Hair follicle dermal papilla cell (primary cell): ENCODE measurements at places on chromosomes 3 and 15. TPM values are rescaled to one million over a fixed set of nuclear protein-coding genes. Genes with fewer than 3 reads are reported as not detected.

SERINC4 gene
- under 0.01 and 0.12 TPM in 2 replicates for total RNA-seq

OR5H15 gene
- total RNA-seq: not detected in 2 replicates

THAP10 gene
- 1.3 and 1.7 TPM in 2 replicates for total RNA-seq

GREM1 gene
- 1,377 and 1,454 TPM in 2 replicates for total RNA-seq

P2RY1 gene
- 0.24 and 0.81 TPM in 2 replicates for total RNA-seq

ZSCAN2 gene
- 7.5 and 7.8 TPM in 2 replicates for total RNA-seq

ZBTB47 gene
- 63.5 and 63.9 TPM in 2 replicates for total RNA-seq

ZMYND10 gene
- 0.65 and 2.1 TPM in 2 replicates for total RNA-seq

KNL1 gene
- total RNA-seq: 2.9 and 3.6 TPM in 2 replicates

LIPH gene
- 0.65 TPM in 1 of 2 replicates, not detected in the other for total RNA-seq

LRRC31 gene
- not detected in 2 replicates for total RNA-seq

PGBD4 gene
- 1.6 TPM in 2 replicates for total RNA-seq

HAPLN3 gene
- total RNA-seq: 2.9 and 5.0 TPM in 2 replicates
